Neural progenitor cell (in vitro differentiated cells): ENCODE measurements at places on chromosomes 6 and 20.

DNA sequence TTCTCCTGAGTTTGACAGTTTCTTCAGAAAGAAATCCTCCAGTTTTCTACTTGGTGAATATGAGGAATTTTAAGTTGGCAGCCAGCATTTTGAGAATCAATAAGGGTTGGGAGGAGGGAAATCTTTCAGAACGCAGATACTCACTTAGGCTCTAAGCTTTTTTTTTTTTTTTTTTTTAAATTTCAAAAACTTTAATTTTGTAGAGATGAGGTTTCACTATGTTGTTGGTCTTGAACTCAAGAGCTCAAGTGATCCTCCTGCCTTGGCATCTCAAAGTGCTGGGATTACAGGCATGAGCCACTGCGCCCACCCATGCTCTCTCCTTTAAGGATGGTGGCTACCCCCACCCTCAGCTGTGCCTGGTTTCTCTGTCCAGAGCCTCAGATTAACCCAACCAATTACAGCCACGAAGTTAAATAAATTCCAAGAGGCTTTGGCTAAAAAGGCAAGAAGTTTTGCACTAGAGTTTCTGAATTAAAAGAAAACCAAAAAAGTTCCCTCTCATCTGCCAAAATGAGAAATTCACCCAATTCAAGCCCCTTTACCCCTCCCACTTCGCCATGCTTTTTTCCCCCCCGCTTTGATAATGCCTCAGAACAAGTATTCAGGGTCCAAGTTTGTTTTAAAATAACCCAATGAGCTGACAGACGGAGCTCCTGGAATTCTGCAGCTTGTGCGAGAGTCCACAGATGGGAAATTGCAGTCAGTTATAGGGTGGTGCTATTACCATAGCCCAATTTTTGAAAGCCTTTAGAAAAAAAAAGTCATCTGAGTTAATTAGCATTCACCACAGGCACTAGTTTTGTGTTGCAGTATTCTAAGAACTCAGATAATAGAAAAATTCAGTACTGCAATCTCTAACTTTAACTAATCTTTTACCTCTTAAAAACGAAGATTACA is 94.3 kb upstream of the BEND3 start:
- no peak for DNase-seq

DNA sequence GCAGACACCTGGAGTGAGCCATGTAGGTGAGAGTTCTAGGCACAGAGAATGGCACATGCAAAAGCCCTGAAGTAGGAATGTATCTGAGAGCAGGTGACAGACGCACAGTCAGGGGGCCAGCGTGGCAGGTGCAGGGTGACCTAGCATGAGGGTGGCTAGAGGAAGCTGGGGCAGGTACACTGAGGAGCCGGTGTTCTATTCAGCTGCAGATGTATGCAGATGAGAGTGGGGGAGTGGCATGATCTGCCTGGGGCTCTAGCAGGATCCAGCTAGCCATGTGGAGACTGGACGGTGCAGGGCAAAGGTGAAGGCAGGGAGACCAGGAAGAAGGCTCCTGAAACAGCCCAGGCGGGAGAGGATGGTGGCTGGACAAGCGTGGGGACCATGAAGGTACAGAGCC is 10.7 kb downstream of the PEDS1 start:
- no peak for DNase-seq

DNA sequence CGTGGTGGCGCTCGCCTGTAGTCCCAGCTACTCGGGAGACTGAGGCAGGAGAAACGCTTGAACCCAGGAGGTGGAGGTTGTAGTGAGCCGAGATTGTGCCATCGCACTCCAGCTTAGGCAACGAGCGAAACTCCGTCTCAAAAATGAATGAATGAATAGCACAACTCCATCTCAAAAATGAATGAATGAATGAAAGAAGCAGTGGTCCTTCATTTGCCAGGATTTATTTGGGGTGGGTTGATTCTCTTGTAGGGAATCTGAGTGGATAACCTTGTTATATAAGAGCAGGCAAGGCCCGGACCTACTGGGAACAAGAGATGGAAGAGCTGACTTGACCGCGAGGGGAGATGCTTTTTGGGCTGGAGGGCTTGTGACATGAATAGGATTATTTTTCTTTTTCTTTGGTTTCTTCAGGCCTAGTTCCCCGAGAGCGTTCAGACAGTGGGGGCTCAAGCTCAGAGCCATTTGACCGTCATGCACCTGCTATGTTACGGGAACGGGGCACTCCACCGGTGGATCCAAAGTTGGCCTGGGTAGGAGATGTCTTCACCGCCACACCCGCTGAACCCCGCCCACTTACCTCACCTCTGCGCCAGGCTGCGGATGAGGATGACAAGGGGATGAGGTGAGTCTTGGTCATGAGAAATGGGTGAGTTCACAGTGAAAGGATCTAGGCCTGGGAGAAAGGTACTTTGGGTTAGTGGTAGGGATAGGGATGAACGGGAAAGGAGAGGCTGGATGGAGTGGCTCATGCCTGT is 9.8 kb downstream of the PRRC2A start:
- DNase-seq, result no peak

GRCh38 chr6:126909493-126909892 is 209.0 kb upstream of the RSPO3 start:
- no peak for DNase-seq

DNA sequence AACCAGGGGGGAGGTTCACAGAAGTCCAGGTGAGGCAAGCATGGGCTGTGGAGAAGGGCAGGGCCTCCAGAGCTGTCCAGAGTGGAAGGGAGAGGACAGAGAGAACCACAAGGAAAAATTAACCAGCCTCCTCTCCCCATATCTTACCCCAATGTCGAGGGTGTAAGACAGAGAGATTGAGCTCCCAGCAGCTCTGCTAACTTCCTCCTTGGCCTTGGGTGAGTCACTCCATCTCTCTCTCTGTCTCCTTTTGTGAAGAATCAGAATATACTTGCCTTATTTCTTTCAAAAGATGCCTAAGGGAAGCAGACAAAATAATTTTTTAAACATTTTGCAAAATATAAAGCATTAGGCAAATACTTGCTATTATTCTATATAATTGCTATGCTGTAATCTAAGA is 58.3 kb upstream of the IYD start:
- no peak for DNase-seq
